ENCODE measurements at places on chromosomes 6 and 20.

DNA sequence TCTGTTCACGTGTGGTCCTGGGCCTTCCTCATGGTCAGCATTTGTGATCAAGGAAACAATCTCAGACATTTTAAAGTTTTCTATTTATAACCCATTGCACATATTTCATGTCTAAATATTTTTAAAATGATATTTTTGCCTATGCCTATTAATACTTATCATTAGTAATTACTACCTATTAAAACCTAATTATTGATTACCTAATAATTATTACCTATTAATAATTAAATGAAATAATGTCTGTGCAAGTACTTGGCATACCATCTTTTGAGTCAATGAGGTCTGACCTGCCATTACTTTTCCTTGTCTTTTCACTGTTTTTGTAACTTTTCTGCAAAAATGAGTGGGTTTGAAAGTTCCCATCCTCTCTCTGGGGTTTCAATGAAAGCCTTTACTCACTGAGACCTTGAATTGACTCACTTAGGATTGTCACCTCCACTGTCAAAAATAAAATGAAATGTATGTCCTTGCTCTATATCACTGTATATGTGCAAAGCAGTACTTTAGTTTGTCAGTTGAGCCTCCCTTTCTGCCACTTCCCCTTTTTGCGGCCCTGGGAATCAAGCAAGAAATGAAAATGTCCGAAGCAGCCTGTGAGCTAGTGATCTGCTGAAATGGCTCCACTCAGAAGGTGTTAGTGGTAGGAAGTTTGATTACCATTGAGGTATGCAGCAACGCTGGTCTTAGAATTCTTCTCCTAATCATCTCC is 87.8 kb downstream of the L3MBTL3 start:
- no peak for DNase-seq

DNA sequence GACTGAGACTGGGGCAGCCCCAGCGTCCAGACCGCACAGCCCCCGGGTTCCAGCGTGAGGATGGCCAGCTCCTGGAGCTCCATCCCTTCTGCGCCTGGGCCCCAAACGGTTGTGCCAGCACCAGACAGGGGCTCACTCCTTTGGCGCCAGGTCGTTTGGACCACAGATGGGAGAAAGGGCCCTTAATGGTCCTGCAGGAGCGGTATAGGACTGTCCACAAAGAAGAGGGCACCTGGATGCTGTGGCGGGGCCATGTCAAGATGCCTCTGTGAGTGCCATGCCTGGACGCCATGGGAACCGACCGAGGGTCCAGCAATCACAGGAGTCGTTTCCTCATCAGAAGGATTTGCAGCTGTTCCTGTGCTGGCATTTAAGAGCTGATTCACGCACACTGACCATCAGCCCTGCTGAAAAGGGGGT is 82.7 kb downstream of the DLL1 start:
- no peak for DNase-seq

DNA sequence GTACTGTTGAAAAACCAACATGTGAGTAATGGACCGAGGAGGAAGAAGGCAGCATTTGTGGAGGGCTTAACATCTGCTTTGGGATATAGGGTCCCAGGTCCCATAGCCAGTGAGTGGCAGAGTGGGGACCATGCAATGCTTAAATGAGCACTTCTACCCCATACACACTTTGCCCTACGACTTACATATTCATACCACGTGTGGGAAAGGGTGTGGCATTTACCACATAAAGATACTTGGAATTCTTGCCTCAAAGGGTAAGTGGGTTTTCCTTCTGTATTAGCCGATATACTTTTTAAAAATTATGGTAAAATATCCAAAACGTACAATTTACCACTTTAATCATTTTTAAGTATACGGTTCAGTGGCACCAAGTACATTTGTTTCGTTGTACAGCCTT is 199.3 kb downstream of the BACH2 start:
- no peak for DNase-seq

GRCh38 chr20:47127546-47127945 is 229.0 kb downstream of the ZMYND8 start:
- no peak for DNase-seq

GRCh38 chr6:112980676-112981075 is 633.5 kb downstream of the RFPL4B start:
- no peak for DNase-seq

GRCh38 chr6:38846844-38847243 is 131.7 kb downstream of the DNAH8 start:
- DNase-seq = no peak

- DNase-seq = no peak
Observed at GRCh38 chr6:33815854-33816253, 12.1 kb upstream of the MLN start.

DNA sequence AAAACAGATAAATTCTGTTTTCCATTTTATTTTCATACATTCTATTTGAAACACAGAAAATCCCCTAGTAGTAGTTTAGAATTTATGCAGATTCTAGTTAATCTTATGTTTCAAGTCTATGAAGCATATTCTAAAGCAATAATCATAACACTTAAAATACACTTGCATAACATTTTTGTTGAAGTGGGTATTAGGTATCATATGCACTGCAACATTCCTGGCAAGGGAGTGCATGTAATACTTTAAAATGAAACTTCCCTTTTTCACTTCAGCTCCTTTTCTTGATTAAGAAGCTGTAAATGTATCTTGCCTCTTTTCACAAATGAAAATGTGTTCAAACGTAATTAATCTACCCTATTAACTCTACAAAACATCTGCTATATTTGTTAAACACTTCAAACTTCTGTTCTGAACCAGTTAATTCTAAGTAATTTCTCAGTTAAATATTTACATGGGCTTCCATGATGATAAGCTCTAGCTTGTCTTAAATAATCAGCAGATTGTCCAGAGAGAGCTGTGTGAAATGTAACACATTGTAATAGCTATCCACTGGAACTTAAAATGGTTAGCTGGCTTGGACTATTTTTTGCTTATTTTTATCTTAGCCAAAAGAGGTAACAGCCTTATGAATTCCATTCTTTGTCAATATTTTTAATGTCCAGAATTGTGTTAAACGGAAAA is 192.8 kb downstream of the COL19A1 start:
- DNase-seq = no peak

GRCh38 chr6:139888681-139889122 is 514.3 kb upstream of the CITED2 start:
- DNase-seq = no peak

- DNase-seq = no peak
Observed at GRCh38 chr6:104887350-104887749, 27.6 kb upstream of the HACE1 start.

DNA sequence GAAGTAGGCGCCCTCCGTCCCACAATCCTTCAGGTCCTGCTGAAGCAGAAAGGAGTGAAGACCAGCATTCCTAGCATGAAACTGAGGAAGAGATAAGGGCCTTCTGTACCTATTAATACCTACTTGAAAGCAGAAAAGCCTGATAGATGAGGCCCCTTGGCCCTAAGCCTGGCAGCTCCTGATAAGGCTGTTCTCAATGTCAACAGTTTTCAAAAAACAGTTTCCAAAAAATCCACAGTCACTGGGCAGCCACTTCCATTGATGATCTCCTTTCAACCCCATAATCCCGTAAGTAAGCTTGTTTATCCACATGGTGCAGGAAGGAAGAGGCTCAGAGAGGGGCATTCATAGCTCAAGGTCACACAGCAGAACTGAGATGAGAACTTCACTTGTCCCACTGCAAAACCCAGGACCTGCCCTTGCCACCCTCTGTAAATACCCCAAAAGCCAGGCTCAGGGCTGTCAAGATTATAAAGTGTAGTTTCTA is 2.8 kb upstream of the E2F1 start:
- DNase-seq = no peak

- no peak for DNase-seq
Observed at GRCh38 chr6:68679399-68679798, 44.3 kb downstream of the ADGRB3 start.

GRCh38 chr6:39003072-39003471 is 45.5 kb upstream of the GLP1R start:
- no peak for DNase-seq

- peak; percentile 61 for DNase-seq
Observed at GRCh38 chr6:35596448-35597442, 84.0 kb upstream of the TULP1 start.

DNA sequence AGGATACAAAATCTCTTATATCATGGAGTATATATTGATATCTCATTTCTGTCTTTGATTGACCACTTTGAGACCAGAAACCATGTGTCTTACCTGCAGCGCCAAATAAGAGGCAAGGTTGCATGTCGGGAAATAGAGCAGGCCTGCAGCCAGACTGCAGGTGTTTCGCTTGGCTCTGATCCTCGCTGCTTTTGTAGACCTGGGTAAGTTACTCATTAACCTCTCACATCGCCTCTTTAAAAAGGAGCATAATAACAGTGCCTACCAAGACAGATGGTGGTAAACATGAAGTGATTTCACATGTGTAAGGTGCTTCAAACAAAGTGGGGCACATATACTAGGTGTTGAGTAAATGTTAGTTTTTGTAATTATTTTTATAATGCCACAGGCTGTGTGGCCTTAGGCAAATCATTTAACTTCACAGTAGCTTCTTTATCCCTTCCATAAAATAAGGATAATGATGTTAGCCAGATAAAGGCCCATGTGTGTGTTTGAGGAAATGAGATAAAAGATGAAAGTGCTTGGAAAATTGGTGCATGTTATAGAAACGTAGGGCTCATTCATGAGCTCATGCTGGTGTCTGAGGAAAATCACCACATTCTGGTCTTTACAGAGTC is 248.8 kb upstream of the MAP3K7 start:
- DNase-seq = no peak

- no peak for DNase-seq
Observed at GRCh38 chr6:156599978-156600590, 177.1 kb upstream of the ARID1B start.

DNA sequence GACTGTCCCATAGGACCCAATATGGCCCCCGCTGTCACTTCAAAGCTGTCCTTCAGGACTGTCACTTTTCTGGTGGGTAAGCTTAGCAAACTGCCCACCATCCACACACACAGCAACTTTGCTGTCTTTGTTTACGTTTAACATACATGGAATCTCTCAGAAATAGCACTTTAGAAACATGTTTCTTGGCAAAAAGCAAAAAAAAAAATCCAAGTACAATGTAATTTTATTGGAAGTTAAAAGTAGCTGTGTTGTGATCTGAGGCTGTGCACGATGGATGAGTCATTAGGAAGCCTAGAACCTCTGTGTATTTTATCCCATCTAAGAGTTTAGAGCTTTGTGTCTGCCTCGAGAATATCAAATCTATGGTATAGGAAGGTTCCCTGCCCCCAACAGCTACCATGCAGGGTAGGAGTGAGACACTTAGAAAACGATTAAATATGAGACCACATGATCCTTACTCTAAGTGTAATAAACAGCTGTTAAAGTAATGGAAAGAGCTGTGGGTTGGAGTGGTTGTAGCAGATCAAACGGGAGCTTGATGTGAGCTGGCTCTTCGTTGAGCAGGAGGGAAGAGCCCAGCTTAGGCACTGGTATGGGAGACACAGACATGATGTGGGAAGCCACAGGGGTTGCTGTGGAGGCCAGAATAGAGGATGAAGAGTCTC is 119.5 kb downstream of the PLEKHG1 start:
- no peak for DNase-seq

GRCh38 chr20:51531141-51531710 is 11.3 kb downstream of the NFATC2 start:
- DNase-seq = no peak

DNA sequence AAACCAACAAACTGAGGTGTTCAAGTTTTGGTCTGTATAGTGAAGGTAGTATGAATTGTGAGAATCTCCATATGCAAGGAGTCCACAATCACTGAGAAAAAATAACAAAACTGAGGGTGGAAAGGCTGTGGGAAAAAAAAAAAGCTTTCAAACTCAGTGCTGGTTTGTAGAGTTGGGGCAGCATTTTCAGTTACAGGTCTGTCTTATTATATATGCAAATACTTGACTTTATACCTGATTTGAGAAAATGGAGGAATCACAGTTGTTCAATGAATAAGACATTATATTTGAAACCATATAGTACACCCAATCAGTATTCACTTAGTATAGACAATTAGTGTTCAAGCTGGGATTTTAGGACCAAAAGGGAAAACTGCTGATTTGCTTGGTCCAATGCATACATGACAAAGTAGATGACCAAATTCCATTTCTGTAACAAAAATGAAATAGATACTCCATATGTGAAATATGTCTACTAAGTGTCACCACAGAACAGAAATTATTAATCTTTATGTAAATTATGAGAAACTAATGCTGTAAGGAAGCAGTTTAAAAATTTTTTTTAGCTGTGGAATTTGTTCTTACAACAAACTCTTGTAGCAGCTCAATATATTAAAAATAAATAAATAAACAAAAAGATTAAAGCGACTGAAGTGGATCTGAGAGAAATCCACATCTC is 187.7 kb downstream of the ASCC3 start:
- DNase-seq = no peak

GRCh38 chr20:1862663-1863053 is 32.5 kb upstream of the SIRPA start:
- DNase-seq = no peak

GRCh38 chr6:26355366-26355765 is 9.6 kb upstream of the BTN3A2 start:
- no peak for DNase-seq

GRCh38 chr20:1964061-1964460 is 29.8 kb downstream of the PDYN start:
- no peak for DNase-seq

DNA sequence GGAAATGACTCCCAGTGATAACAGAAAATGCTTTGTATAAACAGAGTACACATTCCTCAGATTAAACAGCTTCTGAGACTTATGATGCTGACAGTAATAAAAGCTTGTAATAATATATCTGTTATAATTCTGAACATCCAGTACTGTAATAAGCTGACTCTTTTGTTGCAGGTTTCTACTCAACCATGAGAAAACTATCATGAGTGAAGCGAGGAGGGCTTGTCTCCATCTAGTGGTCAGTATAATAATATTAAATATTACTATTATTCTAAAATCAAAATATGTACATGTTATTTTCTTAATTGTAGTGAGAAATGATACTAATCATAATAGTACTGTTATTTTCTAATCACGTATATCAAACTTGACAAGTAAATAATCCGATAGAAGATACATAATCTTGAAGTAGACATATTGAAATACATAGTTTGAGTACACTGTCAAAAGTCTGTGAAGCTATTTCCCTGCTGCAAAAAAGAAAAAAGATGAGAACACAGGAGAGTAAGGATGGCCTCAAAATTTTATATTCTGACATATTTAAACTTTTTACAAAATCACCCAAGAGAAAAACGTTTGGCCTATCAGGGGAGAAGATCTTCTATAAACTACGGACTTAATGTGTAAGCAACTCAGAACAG is 183.1 kb downstream of the MOXD1 start:
- DNase-seq = no peak

- no peak for DNase-seq
Observed at GRCh38 chr6:31468311-31468710, 29.6 kb upstream of the MICB start.

DNA sequence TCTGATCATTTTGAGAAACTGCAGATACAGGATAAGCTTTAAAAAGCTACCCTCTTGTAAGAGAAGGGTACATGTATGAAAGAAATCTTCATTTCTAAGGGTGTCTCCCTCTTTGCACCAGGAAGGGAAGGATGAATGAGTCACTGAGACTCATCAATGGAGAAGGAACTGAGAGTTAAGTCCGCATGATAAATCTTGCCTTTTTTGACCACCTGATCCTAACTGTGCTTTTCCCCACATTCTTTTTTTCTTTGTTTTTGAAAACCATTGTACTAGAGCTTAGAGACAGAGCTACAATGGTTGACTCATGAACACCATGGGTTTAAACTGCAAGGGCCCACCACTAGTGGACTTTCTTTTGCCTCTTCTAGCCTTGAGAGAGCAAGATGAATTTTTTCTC is 353.0 kb upstream of the RGS17 start:
- no peak for DNase-seq

Measured in brain pericyte (primary cell).